ENCODE measurements at places on chromosomes 3 and 15. TPM values are rescaled to one million over a fixed set of nuclear protein-coding genes. Genes with fewer than 3 reads are reported as not detected.

DNA sequence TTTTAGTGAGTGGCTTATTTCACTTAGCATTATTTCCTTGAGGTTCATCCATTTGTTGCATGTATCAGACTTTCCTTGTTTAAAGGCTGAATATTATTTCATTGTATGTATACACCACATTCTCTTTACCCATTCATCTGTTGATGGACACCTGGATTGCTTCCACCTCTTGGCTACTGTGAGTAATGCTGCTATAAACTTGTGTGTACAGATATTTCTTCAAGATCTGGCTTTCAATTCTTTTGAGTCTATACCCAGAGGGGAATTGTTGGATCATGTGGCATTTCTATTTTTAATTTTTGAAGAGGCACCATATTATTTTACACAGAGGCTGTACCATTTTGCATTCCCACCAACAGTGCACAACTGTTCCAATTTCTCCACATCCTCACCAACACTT is 313.5 kb downstream of the RPLP1 start:
- H3K4me3 ChIP-seq: no peak overlapping the region
- no peak overlapping the region for H3K27ac ChIP-seq
- no peak for DNase-seq
- no peaks in the 10 kb centered on the region for H3K4me1 ChIP-seq
- no peaks in the 10 kb centered on the region for H3K27me3 ChIP-seq

DNA sequence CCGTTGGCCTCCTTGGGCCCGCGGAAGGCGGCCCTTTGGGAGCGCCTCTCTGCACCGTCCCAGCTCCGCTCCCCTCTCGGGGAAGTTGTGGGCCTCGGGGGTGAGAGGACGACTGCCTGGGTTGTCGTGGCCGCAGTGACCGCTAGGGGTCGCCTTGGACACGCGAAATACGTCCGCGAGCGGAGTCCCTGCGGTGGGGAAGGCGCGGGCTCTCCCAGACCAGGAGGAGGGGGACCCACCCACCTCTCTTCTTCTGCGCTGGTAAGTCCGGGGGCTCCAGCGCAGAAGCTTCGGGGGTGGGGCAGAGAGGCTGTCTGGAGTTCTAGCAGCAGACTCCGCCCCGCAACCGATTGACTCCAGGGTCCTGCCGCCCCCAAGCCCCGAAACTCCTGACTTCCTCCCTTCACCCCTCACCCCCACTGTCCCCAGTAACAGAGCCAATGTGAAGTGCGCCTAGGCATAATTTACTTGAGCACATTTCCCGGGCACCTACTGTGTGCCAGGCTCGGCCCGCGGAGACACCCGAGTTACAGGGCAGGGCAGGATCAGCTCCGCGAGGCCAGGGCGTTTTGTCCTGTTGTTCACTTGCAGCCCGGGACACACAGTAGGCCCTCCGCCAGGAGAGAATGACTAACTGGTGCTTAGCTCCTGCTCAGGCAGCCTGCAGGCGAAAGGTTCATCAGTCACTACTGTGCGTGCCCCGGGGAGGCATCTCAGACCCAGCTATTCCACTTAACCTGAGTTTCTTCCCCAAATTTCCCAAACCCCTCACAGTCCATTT is 32.8 kb downstream of the DNASE1L3 start:
- H3K27ac ChIP-seq: no peak overlapping the region
- H3K36me3 ChIP-seq: no peaks in the 10 kb centered on the region

The ASB14 gene
- total RNA-seq: not detected

The PLSCR4 gene
- total RNA-seq: 0.42 TPM
